CD4-positive, alpha-beta memory T cell (primary cell): ENCODE measurements at places on chromosomes 5 and 9.

GRCh38 chr9:130741831-130742449 is 48.4 kb downstream of the EXOSC2 start:
- no peak for DNase-seq

DNA sequence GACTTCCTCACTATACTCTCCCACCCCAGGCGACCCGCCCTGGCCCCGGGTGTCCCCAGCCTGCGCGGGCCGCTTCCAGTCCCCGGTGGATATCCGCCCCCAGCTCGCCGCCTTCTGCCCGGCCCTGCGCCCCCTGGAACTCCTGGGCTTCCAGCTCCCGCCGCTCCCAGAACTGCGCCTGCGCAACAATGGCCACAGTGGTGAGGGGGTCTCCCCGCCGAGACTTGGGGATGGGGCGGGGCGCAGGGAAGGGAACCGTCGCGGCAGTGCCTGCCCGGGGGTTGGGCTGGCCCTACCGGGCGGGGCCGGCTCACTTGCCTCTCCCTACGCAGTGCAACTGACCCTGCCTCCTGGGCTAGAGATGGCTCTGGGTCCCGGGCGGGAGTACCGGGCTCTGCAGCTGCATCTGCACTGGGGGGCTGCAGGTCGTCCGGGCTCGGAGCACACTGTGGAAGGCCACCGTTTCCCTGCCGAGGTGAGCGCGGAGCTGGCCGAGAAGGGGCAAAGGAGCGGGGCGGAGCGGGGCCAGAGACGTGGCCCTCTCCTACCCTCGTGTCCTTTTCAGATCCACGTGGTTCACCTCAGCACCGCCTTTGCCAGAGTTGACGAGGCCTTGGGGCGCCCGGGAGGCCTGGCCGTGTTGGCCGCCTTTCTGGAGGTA is 2.1 kb downstream of the CA9 start:
- no peak for DNase-seq

GRCh38 chr5:139164020-139164419 is 34.1 kb downstream of the SIL1 start:
- no peak for DNase-seq

DNA sequence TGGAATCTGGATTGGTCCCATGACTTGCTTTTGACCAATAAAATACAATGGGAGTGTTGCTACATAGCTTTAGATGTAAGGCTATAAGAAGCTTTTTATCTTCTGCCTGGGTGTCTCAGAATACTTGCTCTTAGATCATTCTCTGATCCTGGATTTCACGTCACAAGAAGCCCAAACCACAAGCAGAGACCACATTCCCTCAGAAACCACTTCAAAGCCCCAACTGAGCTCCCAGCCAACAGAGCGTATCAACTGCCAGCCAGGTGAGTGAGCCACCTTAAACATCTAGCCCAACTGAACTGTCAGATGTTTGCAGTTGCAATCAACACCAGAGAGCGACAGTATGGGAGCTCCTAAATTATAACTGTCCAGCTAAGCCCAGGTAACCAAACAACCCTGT is 687.1 kb downstream of the TLE1 start:
- DNase-seq = no peak

- no peak for DNase-seq
Measured at GRCh38 chr5:113024076-113024697, 47.6 kb downstream of the DCP2 start.

- no peak for DNase-seq
Measured at GRCh38 chr5:96338624-96339415, 94.2 kb downstream of the PCSK1 start.

DNA sequence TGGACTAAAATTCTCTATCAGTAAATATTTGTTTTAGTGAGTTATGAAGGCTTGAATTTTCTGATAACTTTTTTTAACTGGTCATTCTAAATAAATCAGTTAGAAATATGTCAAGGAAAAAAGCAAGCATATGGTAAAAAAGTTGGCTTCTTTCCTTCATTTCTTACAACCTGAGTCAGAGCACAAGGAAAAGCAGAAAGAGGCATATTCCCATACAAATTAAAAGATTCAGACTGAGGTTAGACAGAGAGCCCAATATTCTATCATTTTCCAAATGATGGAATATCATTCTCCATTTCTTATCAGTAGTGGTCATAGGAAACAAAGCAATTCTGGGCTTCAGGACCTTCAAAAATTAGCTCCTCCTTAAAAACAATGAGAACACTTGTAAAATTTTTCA is 732.1 kb downstream of the MAT2B start:
- no peak for DNase-seq

DNA sequence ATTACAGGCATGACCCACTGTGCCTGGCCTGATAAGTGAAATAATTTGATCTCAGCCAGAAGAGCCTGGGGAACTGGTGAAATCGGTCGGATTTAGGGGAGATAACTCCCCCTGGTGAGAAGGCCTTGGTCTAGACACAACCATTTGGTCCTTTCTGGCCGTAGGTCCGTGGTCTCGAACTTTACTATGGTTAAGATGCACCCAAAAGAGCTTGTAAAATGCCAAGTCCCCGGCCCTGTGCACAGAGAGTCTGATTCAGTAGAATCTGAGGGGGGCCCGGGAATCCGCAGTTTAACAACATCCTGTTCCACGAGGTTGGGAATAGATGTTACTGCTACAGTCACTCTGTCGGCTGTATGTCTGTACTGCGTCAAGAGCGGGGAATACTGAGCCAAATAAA is 140.7 kb downstream of the C9orf50 start:
- no peak for DNase-seq
